GM04504 (cell line): ENCODE measurements at places on chromosomes 7 and 10.

- no peak for DNase-seq
Measured at GRCh38 chr7:84104826-84105225, 89.8 kb downstream of the SEMA3A start.

DNA sequence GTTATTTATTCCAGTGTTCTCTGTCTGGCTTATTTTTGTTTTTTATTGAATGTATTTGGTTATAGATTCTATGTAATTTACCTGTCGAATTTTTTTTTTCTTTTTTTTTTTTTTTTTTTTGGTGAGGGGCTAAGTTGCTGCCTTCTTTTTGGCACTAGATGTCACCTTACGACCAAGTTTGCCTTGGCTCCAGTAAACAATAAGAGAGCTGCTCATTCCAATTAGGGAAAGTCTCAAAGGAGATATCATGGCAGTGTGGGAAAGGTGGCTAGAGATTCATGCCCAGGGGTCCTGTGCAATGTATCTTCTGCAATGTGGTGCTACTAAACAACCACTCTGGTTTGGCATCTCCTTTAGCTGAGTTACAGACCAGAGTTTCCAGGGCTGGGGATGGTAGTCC, 84.0 kb downstream of the PTPN20 start:
- DNase-seq, result no peak

DNA sequence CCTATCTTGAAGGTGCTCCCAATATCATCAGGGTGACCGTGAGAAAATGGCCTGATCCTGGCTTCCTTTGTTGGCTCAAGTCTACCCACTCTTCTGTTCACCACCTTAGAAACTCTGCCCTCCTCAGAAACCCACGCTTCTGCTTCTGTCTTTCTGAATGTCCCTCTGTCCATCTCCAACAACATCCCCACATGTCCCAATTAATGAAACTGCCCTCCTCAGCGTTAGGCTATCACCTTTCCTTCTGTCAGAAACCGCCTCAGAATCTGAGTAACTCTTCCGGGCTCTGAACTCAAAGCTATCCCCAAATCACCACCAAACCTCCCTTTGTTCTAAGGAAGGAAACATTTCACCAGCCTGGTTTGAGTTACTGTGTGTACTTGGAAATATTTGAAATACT, 315.8 kb upstream of the ZNF32 start:
- DNase-seq, result no peak

- no peak for DNase-seq
Measured at GRCh38 chr10:8445353-8445752, 390.9 kb downstream of the GATA3 start.

DNA sequence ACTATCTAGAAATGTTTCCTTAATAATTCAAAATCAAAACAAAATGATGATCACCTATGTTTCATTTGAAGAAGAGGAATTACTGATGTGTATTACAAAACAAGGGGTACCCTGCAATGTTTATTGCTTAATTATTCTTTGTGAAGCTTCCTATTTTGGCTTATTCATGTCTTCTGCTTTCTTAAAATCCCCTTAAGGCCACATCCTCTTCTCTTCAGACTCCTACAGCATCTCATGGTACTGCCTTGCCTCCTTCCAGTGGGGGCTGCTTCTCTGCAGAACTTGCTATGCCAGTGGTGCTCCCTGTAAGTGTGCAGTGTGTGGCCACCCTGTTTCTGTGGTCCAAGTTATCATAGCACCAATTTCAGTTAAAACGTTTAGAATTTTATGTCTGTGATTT, 35.0 kb downstream of the CCDC146 start:
- no peak for DNase-seq

- no peak for DNase-seq
Measured at GRCh38 chr7:27079234-27079975, 16.4 kb downstream of the HOXA1 start.

GRCh38 chr7:55242613-55243012, 122.5 kb upstream of the LANCL2 start:
- no peak for DNase-seq

DNA sequence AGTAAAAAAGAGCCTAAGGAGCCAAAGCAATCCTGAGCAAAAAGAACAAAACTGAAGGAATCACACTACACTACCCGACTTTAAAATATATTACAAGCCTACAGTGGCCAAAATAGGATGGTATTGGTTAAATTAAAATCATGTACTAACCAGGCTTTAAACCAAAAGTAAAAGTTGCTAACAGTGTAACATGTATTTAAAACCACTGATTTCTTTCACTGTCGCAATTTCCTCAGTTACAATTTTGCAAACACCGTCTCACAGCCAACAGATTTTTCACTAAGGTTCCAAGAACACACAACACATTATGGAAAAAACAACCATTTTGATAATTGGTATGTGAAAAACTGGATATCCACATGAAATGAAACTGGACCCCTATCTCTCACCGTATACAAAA, 74.0 kb downstream of the JMJD1C start:
- DNase-seq, result no peak

- DNase-seq, result no peak
Measured at GRCh38 chr7:90728568-90728967, 132.4 kb downstream of the CDK14 start.

DNA sequence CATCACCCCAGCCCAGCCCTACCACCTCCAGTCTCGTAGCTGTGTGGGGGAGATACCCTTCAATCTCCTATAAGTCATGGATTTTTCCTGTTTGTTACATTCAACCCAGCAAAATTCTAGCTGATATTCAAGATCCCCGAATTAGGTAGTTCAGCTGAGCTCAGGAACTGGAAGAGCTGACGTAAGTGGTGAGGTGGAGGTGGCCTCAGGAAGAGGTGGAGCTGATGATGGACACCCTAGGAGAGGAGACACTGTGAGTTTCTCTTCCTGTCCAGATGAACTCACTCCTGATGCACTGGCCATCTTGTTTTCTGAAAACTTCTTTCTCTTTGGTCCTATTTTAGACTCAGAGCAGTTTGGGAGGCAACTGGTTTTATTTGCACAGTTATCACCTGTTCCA, 90.5 kb upstream of the PITRM1 start:
- DNase-seq, result no peak

- DNase-seq, result no peak
Measured at GRCh38 chr7:98991141-98991540, 112.8 kb downstream of the TRRAP start.

GRCh38 chr7:50147951-50148808, 55.1 kb upstream of the ZPBP start:
- DNase-seq, result no peak

DNA sequence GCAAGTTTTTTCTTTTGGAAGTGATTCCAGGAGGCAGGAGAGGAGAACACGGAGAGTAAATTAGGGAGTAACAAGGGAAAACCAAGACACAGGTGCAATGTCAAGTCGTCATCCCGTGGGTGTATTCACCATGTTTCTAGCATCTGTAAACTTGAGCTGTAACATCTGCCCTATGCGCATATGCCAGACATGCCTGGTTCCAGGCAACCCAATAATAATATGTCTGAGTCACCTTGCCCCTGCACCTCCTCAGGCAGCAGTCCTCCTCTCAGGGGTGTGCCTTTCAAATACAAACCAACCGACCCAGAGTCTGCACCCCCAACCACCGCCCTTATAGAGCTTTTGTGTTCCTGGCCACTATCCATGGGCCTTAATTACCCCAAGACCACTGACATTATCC, 107.0 kb upstream of the PDE1C start:
- DNase-seq, result no peak

DNA sequence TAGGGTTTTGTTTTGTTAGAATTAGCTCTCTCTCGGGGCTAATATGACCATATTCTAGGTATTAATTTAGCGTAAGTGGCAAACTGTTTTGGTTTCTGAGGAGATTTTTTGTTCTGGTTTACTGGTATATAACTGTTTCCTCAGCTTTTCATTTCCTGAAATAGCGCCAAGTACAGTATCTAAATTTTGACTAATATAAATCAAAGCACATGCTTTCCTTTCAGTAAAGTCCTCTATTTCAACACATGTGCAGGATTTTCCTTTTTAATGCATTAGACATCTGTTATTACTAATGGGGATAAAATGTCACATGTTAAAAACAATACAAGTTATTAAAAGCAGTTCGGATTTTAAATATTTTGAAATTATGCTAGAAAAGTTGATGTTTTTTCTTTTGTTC, 11.3 kb downstream of the FERD3L start:
- DNase-seq, result no peak

- no peak for DNase-seq
Measured at GRCh38 chr7:130113887-130114286, 43.6 kb downstream of the KLHDC10 start.

GRCh38 chr10:132436861-132437410, 39.9 kb downstream of the PWWP2B start:
- no peak for DNase-seq

GRCh38 chr7:7476381-7476780, 59.3 kb downstream of the COL28A1 start:
- no peak for DNase-seq

- DNase-seq, result no peak
Measured at GRCh38 chr7:93148144-93148543, at the start of gene SAMD9L. TSS of gene SAMD9L (minus strand) at chr7:93148385. CDS start at chr7:93135971, 12,414 bp downstream.

DNA sequence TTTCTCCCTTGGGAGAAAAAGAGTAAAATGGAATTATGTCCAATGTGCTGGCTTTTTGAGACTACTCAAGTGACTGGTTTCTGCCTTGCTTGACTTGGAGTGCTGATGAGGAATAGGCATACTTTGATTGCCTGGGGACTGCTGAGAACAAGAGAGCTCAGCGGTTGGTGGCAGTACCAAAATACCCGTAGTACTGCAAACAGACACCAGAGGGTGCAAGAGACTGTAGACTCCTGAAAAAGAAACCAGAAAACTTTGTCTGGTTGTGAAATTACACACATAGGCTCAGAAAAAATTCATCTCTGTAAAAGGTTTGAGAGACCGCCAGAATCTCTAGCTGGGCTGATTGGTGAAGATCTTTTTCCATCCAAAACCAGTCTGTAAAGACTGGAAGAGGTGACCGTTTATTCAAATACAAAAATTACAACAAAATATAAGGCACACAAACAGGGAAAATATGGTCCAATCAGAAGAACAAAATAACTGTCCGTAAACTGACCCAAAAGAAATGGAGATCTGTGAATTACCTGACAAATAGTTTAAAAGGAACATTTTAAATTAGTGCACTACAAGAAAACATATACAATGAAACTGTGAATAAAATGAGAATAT, 18.5 kb downstream of the BICC1 start:
- DNase-seq, result peak; percentile 63

DNA sequence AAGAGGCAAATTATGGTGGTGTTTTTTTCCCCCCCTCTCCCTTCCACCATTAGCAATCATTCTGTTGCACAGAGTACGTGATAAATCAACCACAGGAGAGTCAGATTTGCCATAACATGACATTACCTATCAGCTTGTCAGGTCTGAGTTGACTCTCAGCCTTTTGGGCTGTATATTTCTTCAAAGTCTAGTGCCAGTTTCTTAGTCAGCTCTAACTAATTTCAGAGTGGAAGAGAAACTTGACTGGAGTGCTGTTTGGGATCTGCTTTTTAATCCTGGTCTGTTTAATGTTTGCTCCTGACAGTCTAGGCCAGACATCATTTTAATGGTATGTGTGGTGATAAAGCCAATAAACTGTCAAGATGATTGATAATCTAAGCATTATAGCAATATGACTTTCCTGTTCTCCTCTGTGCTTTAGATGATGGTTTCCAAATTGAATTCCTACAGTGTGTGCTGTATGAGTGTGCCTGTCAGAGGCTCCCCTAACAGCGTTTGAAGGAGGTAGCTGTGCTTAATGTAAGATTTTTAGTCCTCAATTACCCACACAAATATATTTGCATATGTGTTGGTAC, 76.9 kb downstream of the LRMDA start:
- DNase-seq, result peak; percentile 70

GRCh38 chr7:46852795-46853194, 729.1 kb downstream of the TNS3 start:
- no peak for DNase-seq

DNA sequence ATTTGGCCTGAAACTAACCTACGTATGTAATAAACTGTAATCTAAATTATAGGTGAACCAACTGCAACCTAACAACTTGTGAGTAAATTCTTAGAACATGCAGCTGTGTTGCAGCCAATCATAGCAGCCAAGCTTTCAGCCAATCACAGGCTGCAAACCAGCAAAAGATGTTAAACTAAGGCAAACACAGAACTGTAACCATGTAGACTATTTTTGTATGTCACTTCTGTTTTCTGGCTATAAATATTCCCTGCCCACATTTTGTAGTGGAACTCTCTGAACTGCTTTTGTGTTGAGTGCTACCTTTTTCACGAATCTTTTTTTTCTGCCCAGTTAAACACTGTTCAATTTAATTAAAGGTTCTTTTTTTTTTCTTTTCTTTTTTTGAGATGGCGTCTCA, 28.2 kb upstream of the ZPBP start:
- DNase-seq, result no peak

GRCh38 chr7:121276313-121276712, 52.5 kb upstream of the WNT16 start:
- DNase-seq, result no peak

DNA sequence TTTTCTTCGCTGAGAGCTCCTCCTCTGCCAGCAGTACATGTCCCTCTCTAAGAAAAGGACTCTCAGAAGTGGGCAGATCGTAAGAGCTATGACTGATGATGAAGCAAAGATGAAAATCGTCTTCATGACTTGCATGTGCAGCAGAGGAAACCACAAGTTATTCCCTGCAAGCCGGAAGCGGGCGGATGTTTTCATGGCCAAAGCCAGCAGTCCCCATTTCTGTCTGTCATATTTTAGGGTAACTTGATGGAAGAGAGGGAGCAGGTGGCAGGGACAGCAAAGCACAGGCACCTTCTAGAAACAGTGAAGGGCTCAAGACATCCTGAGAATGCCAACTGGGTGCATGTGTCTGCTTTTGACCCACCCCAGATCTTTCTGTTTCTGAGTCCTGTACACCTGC, 19.9 kb downstream of the KLF6 start:
- DNase-seq, result no peak

DNA sequence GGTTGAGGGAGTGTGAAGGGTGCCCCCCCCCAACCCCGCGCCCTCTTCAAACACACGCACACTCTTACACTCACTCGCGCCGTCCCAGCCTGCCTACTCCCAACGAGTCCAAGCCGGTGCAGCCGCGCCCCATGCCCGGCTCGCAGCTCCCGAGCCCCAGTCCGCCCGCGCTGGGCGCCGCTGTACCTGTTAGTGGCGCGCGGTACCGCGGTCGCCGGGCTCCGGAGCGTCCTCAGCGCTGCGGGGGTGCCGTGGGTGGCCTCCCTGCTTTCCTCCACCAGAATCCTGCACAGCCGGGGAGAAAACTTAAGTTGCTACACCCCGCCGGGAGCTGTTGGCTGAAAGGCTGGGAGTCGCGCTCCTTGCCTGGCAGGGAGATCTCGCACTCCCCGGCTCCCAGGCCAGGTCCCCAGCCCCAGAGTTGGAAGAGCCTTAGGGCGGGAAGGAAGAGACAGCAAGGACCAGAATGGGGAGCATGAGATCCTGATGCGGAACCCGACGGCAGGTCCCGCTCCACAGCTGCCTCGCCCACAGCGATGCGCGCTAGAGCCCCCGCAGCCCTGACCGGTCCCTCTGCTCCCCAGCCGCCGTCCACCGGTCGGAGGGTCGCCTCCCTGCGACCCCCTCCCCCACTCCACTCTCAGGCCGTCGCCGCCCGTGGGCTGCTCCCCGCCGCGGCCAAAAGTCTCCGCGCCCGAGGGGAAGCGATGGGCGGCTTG, 863 bp downstream of the ST8SIA6 start:
- DNase-seq, result peak; percentile 4

GRCh38 chr7:141262101-141263090, 188.5 kb downstream of the TMEM178B start:
- DNase-seq, result no peak
